ENCODE measurements at places on chromosomes 6 and 20.

DNA sequence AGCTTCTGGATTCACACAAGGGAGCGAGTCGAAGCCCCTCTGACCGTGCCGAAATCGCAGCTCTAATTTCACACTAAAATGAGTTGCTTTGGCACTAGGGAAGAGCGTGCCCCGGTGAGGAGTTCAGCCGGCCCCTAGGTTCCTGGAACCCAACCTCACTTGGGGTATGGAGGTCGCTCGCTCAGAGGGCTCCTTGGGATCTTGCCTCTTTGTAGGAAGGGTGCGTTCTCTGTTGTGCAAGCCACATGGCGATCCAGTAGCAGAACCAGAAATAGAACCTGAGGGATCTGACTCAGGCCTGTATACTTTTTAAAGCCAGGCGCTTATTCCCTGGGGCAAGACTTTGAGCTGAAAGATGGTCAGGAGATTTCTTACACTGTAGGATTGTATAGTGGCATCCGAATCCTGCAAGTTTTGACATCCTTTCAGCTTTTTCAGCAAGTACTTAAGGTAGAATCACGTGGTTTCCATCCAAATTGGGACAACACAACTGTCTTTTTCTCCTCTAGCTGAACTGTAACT lies 861 bp upstream of the RALGAPA2 start:
- DNase-seq = no peak

- DNase-seq = no peak
Measured at GRCh38 chr6:99614430-99615186, 8.0 kb downstream of the PRDM13 start.

DNA sequence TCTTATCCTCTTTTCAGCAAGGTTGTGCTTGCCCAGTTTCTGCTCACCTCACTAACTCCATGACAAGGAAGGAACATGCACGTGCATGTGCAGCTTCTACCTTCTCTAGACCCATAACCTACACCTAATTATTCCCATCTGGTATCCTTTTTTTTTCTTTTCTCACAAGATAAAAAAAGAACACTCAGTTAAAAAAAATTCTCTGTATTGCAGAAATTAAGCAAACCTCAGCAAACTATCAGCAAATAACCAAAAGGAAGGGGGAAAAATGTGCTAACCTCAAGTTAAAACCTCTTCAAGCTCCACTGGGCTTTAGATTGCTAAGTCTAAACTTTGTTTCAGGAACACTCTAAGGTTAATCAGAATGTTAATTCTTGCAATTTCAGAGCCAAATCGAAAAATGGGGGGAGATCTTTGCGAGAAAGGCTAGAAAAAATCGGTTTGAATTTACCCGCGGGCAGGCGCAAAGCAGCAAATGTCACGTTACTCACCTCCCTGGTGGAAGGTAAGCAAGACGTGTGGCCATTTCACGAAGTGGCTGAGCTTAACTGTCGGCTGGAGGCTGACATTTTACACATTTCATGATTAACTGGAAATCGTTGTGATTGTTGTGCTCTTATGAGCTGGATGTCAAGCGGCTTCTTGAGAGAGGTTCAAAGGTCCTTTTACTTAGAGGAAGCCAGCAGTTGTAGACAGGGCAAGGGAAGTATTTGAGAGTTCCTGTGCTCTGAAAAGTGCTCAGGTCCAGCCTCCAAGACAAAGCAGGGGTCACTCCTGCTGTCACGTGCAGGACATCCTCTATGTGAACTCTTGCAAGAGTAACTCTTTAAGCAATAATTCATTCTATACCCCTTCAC lies 19.1 kb downstream of the TFAP2B start:
- no peak for DNase-seq

GRCh38 chr6:4008324-4009047 lies 70.5 kb downstream of the FAM217A start:
- DNase-seq = no peak

DNA sequence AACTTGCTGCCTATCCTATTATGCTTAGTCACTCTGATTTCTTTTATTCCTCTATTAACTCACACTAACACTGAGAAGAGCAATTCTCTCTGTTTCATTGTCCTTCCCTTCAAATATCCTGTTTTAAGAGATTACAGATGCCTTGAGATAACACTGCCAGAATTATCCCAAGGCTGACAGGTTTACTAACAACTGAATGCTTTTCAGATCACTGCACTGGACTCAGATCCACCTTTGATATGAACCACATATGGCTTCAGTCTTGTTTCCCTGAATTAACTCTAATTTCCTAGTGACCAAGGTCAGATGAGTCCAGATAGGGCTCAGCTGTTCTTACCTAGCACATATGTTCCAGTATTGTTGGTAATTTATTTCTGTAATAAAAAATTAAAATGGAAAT lies 633.1 kb downstream of the GRIK2 start:
- DNase-seq = no peak

GRCh38 chr6:106529438-106529837 lies 99.9 kb downstream of the RTN4IP1 start:
- no peak for DNase-seq

All from stimulated activated CD8-positive, alpha-beta memory T cell treated with anti-CD3 and anti-CD28 coated beads, Interleukin-7, amount 100 ng/mL, for 1 hour (primary cell).